ENCODE measurements at places on chromosomes 5 and 9.

DNA sequence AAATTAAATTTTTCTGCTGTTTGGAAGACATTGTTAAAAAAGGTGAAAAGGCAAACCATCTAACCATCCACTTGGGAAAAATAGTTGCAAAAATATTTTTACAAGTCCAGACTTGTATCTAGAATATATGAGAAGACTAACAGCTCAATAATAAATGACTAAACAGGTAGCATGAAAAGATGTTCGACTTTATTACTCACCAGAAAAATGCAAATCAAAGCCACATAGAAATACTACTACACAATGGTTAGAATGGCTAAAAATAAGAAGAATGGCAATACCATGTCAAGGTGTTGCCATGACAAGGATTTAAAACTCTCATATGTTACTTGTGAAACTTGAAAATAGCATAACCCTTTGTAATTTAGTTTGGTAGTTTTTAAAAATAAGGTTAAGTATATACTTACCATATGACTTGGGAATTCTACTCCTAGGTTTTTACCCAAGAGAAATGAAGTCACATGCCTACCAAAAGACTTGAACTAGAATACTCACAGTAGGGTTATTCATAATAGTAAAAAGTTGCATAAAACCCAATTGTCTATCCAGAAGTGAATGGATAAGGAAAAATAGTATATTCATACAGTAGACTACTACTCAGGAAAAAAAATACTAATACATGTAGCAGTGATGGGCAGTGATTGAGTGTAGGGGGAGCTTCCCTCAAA, 93.8 kb downstream of the VPS13A start:
- no peak for DNase-seq

DNA sequence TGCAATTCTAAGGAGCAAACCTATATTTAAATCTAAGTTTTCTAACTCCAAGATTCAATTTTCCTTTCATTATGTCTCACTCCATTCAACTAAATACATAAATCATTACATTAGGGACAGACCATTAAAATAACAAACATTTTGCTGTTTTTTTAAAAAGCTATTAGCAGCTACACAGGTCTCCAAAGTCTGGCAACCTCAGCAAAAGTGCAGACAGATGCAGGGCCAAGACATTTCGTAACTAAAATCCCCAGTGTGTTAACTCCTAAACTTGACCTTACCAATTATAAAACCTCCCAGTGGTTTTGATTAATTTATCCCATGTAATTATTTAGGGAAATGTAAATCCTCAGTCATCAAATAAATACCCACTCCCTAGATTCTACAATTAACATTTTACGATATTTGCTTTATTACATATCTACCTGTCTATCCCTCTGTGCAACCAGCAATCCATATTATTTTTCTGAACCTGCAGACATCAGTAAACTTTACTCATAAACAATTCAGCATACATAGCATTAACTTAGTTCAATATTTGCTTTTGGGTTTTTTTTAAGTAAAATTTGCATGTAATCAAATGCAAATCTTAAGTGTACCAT, 64.7 kb downstream of the RGS7BP start:
- DNase-seq = no peak

GRCh38 chr9:136865768-136866103, 372 bp downstream of the EDF1 start:
- no peak for DNase-seq

DNA sequence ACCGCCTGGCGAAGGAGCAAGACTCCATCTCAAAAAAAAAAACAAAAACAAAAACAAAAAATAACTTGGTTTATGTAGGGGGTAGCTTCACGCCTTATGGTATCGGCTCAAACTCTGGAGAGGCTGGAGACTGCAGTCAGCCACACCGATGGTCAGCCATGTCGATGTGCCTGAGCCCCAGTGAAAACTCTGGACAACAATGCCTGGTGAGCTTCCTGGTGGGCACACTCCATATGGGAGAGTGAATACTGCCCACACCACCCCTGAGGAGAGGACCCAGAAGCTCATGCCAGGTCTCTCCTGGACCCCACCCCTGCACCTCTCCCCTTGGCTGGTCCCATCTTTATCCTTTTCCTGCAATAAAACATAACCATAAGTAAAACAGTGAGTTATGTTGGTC, 19.6 kb downstream of the IPPK start:
- no peak for DNase-seq

- DNase-seq = no peak
Measured at GRCh38 chr5:172422255-172422654, 32.1 kb downstream of the SH3PXD2B start.

- no peak for DNase-seq
Measured at GRCh38 chr5:40437452-40437861, 242.3 kb upstream of the PTGER4 start.

DNA sequence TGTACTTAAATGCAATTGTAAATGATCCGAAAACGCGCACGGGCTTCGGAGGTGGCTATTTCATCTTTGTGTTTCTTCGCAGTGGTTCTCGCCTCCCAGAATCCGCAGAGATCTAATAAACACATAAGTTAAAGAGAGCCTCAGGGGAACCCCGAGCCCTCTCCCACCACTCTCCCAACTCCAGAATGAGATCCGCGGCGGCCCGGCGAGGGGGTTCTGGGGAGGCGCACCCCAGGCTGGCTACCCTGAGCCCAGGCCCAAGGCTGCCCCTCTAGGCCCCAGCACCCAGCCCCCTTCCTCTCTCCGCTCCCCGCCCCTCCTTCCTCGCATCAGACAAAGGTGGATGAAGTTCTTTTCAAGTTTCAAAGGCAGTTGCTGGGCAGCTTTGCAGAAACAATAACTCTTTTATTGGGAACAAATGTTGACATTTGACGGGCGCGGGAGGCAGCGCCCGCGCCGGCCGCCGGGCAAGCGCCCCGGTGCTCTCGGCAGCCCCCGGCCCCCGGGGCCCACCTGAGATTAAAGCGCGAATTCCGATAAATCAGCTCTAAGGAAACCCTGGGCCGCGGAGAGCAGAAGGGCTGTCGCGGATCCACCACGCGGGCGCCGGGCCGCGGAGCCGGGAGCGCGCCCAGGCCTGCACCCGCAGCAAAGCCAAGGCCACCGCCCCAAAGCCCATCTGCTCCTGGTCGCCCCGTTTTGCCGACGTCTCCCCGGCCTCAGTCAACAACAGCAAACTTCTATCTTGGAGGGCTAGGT, 8.4 kb downstream of the IRX2 start:
- DNase-seq = no peak

Measured in GF-D8 (cell line).